Epithelial cell of alveolus of lung (primary cell): ENCODE measurements at places on chromosomes 6 and 20. TPM values are rescaled to one million over a fixed set of nuclear protein-coding genes. Genes with fewer than 3 reads are reported as not detected.

The MYBL2 gene
- 9.4 and 32.3 TPM in 2 replicates for total RNA-seq

The COL12A1 gene
- 110 and 455 TPM in 2 replicates for total RNA-seq

The DDO gene
- 0.08 and 0.65 TPM in 2 replicates for total RNA-seq

The HLA-DPB1 gene
- total RNA-seq: 20.7 and 48.1 TPM in 2 replicates

The JPH2 gene
- total RNA-seq: 0.16 and 0.39 TPM in 2 replicates

The IL17F gene
- total RNA-seq: not detected in 2 replicates

The MLN gene
- not detected in 2 replicates for total RNA-seq

The TREML2 gene
- total RNA-seq: under 0.01 TPM in 1 of 2 replicates, not detected in the other

The GGTLC1 gene
- not detected in 2 replicates for total RNA-seq

The EEF1A2 gene
- 1.3 and 1.4 TPM in 2 replicates for total RNA-seq

The OPRM1 gene
- total RNA-seq: not detected in 2 replicates

The HLA-DMA gene
- total RNA-seq: 1.0 and 9.3 TPM in 2 replicates

The LCA5 gene
- total RNA-seq: 5.3 and 7.5 TPM in 2 replicates

The CRYBG1 gene
- 0.80 and 2.2 TPM in 2 replicates for total RNA-seq

The PSORS1C2 gene
- total RNA-seq: not detected in 2 replicates

The TOX2 gene
- total RNA-seq: 50.7 and 78.0 TPM in 2 replicates

The CENPQ gene
- total RNA-seq: 6.3 and 9.2 TPM in 2 replicates

The CARMIL1 gene
- total RNA-seq: 3.4 and 7.6 TPM in 2 replicates

The AKAP7 gene
- 3.0 and 5.7 TPM in 2 replicates for total RNA-seq

The GPR63 gene
- total RNA-seq: 0.64 and 1.7 TPM in 2 replicates

The NOX3 gene
- total RNA-seq: not detected in 2 replicates

The PROCR gene
- total RNA-seq: 80.6 and 95.7 TPM in 2 replicates

The OR2B3 gene
- total RNA-seq: not detected in 2 replicates

The EPPIN gene
- total RNA-seq: not detected in 2 replicates

The APOM gene
- 1.8 and 3.0 TPM in 2 replicates for total RNA-seq

The FRK gene
- total RNA-seq: 0.32 and 0.52 TPM in 2 replicates

The TRPC4AP gene
- 57.4 and 78.5 TPM in 2 replicates for total RNA-seq

The BMP7 gene
- not detected in 2 replicates for total RNA-seq

The SLC17A4 gene
- total RNA-seq: not detected in 2 replicates

The CST4 gene
- 0.78 TPM in 1 of 2 replicates, not detected in the other for total RNA-seq

The HCK gene
- total RNA-seq: not detected in 2 replicates

The MCCD1 gene
- total RNA-seq: not detected in 2 replicates

The NR2E1 gene
- not detected in 2 replicates for total RNA-seq

The SLC17A1 gene
- total RNA-seq: not detected in 2 replicates

The GRM1 gene
- total RNA-seq: 0.08 TPM in 1 of 2 replicates, not detected in the other

The TPMT gene
- 3.6 and 13.2 TPM in 2 replicates for total RNA-seq

The BPIFB2 gene
- total RNA-seq: not detected in 2 replicates

The JAG1 gene
- total RNA-seq: 12.5 and 16.3 TPM in 2 replicates

The HLA-DQB2 gene
- total RNA-seq: not detected in 2 replicates

The C20orf96 gene
- total RNA-seq: 2.7 and 12.9 TPM in 2 replicates

The SLC23A2 gene
- 8.7 and 14.1 TPM in 2 replicates for total RNA-seq

The OPN5 gene
- total RNA-seq: not detected in 2 replicates

The TP53TG5 gene
- total RNA-seq: not detected in 2 replicates

The CYP39A1 gene
- total RNA-seq: 1.9 and 3.4 TPM in 2 replicates

The RIPOR3 gene
- 2.3 and 13.7 TPM in 2 replicates for total RNA-seq

The DEFB132 gene
- not detected in 2 replicates for total RNA-seq

The SEL1L2 gene
- total RNA-seq: not detected in 2 replicates

The TMEM244 gene
- not detected in 2 replicates for total RNA-seq

The ADGRF1 gene
- not detected in 2 replicates for total RNA-seq

The SFTA2 gene
- not detected in 2 replicates for total RNA-seq

The SLC17A2 gene
- not detected in 2 replicates for total RNA-seq

The PTGIS gene
- 3.6 and 6.3 TPM in 2 replicates for total RNA-seq

The CTCFL gene
- total RNA-seq: not detected in 2 replicates

The ZNF391 gene
- total RNA-seq: 0.91 and 3.3 TPM in 2 replicates
